Omental fat pad (tissue), 4 donors: ENCODE measurements at places on chromosomes 3 and 15. TPM values are rescaled to one million over a fixed set of nuclear protein-coding genes. Genes with fewer than 3 reads are reported as not detected.

NR1I2 gene
- total RNA-seq, result not detected

CX3CR1 gene
- not detected for total RNA-seq

CKMT1A gene
- 2.1 TPM for total RNA-seq

NMD3 gene
- total RNA-seq, result 46.0 TPM

EFCAB12 gene
- total RNA-seq, result 2.8 TPM

GPR149 gene
- total RNA-seq, result not detected

EPHB1 gene
- 2.2 TPM for total RNA-seq

DNA sequence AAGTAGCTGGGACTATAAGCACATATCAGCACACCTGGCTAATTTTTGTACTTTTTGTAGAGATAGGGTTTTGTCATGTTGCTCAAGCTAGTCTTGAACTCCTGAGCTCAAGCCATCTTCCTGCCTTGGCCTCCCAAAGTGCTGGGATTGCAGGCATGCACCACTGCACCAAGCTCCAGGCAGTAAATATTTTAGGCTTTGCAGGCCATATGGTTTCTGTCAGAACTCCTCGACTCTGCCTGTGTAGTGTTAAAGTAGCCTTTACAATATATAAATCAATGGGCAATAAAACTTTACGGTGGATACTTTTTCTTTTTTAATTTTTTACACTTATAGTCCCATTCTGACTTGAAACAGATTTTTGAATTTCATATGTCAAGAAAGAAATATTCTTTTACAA lies 41.6 kb downstream of the DAG1 start:
- no peak for DNase-seq

GRCh38 chr3:134364061-134364935 lies 9.9 kb downstream of the AMOTL2 start:
- peak; percentile 53 for DNase-seq

DNA sequence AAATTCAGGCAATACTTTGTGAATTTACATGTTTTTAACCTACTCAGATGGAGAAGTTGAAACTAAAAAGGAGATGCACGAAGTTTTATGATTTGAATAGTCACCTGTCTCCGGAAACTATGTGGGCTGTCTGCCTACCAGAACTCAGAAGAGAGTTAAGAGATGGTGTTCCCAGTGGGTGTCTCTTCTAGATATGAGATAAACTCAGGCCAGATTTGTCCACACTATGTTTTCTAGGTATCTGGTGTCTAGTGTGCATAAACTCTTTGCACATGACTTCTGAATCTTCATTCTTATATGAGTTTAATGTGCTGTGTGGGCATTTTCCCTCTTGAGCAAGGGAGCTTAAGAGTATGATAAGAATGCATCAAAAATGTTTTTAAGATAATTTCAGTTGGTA lies 222.8 kb downstream of the FOXP1 start:
- DNase-seq, result no peak

DNA sequence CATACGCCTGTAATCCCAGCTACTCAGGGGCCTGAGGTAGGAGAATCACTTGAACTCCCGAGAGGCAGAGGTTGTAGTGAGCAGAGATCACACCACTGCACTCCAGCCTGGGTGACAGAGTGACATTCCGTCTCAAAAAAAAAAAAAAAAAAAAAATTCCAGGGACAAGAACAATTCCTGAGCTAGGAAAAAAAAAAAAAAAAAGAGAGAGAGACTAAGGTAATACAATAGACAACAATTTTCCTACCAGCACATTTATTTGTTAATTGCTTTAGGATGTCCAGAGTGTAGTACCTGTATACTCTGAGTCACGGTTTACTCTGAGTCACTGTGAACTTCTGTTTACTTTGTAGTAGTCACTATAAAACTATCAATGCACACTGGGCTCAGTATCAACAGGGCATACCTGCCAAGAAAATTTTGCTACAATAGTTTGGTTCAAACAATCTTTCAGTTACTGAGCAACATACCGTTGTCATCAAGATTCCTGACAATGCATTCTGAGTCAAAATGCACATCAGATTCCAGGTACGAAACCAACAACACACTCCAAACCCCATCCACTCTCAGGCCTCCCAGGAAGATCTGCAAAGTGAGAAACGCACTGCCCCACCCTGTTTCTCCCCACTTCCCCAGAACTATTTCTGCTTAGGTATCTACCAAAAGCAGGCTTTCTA lies 28.3 kb downstream of the IGF2BP2 start:
- DNase-seq, result no peak

- DNase-seq, result no peak
Measured at GRCh38 chr3:37861620-37862041, at the start of gene CTDSPL. Gene CTDSPL, plus strand, starts transcription at chr3:37861880. Its CDS starts 320 bp downstream, at chr3:37862200.

DNA sequence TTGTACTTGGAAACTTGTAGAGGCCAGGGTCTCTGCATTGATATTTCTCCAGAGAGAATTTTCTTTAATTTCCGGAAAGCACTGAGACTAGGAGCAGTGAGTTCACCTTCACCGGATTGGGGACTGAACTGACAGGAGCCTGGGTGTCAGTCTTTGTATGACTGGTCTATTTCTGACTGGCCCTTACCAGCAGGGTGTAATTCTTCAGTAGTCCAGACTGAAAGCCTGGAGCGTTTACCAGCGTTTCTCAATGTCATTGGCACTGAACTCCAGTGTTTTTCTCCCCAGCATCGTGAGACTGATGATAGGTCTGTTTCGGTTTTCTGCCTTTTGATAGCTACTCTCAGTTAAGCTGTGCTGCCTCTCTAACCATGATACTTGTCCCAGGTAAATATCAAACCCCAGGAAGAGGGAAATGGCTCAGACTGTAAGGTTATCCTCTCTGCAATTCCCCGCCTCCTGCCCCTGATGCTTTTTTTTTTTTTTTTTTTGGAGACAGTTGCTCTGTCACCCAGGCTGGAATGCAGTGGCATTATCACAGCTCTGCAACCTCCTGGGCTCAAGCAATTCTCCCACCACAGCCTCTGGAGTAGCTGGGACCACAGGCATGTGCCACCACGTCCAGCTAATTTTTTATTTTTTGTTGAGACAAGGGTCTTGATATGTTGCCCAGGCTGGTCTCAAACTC lies 103.6 kb downstream of the CACNA2D3 start:
- no peak for DNase-seq

DNA sequence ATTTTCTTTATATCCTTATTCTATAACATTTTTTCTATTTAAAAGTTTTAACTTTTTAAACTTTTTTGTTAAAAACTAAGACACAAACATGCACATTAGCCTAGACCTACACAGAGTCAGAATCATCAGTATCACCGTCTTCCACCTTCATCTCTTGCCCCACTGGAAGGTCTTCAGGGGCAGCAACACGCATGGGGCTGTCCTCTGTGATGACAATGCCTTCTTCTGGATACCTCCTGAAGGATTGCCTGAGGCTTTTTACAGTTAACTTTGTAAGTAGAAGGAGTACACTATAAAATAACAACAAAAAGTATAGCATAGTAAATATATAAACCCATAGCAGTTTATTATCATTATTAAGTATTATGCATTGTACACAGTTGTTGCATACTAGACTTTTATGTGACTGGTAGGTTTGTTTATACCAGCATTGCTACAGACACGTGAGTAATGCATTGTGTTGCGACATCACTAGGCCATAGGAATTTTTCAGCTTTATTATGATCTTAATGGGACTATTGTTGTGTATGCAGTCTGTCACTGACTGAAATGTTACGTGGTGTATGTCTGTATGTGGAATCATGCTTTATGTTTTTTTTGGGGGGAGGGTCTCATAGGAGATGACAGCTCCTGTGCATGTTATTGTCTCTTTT lies 18.2 kb downstream of the ATP1B3 start:
- no peak for DNase-seq

DNA sequence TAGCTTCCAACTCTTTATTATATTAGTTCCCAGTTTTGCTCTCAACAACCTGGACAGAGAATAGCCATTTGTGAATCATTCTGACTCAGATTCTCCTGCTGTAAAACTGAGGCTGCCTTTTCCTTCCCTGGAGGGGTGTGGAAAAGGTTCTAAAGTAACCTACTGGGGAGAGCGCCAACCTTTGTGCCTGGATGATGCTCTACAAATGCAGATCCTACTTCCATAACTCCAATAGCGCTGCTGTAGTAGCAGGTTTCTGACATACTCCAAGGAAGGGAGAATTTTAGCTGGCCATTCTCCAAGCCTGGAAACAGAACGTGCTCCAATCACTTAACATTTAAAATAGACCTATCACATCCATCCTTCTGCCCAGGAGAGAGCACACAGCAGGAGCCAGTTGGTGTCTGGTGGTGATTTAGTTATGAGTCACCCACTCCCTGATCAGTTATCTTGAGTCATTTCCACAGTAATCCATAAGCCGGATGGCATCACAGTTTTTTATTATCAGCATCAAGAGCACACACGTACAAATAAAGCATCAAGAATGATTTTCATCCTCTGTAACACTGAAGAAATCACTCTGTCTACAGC lies 38.3 kb downstream of the MYH15 start:
- DNase-seq, result no peak

- DNase-seq, result no peak
Measured at GRCh38 chr15:34514251-34514670, 69.2 kb downstream of the GOLGA8B start.

GRCh38 chr3:169907476-169907875 lies 3.9 kb upstream of the SAMD7 start:
- no peak for DNase-seq

DNA sequence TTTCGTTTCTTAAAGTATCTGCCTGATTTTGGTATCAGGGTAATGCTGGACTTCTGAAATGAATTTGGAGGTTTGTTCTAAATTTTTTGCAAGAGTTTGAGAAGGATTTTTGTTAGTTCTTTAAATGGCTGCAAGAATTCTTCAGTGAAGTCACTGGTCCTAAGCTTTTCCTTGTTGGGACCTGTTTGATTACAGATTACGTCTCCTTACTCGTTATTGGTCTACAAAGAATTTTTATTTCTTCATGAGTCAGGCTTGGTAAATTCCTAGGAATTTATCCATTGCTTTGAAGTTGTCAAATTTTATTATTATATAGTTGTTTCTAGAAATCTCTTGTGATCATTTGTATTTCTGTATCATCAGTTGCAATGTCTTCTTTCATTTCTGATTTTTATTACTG lies 196.0 kb downstream of the DPH6 start:
- DNase-seq, result no peak

DNA sequence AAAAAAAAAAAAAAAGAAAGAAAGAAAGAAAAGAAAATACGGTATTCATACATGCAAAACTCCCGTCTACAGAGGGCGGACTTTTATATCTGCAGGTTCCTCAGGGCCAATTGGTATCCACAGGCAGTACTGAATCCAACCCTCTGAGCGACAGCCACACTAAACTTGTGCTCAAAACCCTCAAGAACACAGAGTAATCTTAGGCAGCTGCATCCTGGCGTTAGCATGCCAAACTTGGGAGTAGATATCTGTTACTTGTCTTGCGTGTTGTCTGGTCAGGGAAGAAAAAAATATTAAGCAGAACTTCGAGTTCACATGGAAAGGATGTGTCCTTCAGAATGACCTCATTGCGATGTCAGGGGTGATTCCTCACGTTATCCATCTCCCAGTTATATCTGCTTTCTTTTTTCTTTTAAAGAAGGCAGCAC lies 12.8 kb downstream of the SNAP23 start:
- DNase-seq, result no peak

GRCh38 chr3:108100906-108101660 lies 10.3 kb upstream of the CD47 start:
- no peak for DNase-seq

- no peak for DNase-seq
Measured at GRCh38 chr3:196547067-196547466, 21.3 kb downstream of the WDR53 start.

GRCh38 chr3:190467922-190468321 lies 18.2 kb upstream of the TMEM207 start:
- DNase-seq, result no peak

GRCh38 chr3:59879031-59879581 lies 829.3 kb upstream of the CFAP20DC start:
- no peak for DNase-seq

DNA sequence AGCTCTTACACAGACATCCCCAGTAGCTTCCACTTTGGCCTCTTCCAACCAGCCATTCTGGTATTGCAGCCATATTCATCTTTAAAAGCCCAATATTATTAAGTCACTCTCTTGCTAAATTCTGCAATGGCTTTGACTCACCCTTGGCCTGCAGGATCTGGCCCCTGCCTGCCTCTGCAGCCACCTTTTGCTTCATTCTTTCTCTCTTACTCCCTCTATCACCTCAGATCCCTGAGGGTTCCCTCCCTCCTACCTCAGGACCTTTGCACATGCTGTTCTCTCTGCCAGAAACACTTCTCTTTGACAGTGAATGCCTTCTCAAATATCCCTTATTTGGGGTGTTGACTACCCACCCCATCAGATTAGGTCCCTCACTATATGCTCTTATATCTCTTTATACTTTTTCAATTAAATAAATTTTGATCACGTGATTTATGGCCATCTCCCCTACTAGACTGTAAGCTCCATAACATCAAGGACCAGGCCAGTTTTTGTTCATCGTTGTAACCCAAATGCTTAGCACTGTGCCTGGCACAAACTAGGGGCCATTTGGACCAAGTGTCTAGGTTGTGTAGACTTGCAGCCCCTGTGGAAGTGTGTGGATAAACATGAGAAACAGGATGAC lies 32.3 kb upstream of the UBE2Q2 start:
- no peak for DNase-seq

GRCh38 chr3:141338881-141339280 lies 29.4 kb upstream of the ZBTB38 start:
- DNase-seq, result no peak

- no peak for DNase-seq
Measured at GRCh38 chr15:89728254-89728653, 22.8 kb downstream of the MESP1 start.

DNA sequence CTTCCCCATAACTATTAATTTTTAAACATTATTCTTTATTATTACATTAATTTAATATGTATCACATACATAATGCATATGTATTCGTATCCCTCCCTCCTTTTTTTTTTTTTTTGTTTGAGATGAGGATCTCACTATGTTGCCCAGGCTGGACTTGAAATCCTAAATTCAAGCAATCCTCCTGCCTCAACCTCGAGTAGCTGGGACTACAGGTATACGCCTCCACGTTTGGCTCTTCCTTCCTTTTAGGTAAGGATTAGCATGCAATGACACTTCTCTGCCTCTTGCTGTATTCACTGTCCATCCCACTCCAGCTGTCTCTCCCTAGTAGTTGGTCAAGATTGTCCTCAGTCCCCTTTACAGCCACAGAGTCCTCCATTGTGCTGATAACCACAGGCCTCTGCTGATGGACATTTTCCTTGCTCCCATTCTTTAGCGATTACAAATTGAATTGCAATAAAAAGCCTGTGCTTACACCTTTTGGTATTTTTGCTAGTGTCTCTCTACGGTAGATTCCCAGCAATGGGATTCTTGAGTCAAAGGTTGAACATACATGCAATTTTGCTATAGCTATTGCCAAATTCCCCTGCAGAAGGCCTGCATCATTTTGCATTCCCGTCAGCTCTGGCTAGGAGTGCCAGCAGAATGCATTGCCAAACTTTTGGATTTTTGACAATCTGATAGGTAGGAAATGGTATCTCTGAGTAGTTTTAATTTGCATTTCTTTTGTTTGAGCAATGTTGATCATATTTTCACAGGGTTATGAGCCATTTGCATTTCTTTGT lies 156.6 kb downstream of the SMAD6 start:
- DNase-seq, result no peak
